ENCODE measurements at places on chromosomes 7 and 10.

DNA sequence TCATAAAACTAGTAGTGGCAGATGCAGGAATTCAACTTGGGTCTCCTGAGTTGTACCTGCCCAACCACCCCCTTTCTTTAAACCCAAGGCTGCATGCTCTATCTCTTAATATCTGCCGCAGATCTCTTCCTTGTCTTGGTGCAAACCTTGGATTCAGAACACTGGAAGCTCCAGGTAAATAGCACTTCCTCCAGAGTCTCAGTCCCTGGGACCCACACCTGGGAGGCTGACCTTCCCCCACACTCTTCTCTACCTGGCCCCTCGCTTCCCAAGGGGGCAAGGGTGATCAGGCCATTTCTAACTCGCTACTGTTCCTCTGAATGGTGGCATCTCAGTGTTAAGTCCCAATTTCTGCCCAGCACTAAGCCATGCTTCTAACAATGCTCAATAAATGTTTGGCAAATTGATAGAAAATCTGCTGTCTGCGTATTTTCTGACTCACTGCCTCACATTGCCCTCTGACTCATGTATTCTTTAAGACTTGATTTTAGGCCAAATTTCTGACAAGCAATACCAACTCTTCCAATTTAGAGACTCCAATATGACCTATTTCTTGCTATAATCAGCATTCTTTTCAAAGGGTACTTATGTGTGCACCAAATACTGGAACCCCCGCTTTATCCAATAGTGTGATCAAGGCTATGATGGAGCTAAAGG lies 68.0 kb upstream of the PPP1R3C start:
- DNase-seq: no peak

DNA sequence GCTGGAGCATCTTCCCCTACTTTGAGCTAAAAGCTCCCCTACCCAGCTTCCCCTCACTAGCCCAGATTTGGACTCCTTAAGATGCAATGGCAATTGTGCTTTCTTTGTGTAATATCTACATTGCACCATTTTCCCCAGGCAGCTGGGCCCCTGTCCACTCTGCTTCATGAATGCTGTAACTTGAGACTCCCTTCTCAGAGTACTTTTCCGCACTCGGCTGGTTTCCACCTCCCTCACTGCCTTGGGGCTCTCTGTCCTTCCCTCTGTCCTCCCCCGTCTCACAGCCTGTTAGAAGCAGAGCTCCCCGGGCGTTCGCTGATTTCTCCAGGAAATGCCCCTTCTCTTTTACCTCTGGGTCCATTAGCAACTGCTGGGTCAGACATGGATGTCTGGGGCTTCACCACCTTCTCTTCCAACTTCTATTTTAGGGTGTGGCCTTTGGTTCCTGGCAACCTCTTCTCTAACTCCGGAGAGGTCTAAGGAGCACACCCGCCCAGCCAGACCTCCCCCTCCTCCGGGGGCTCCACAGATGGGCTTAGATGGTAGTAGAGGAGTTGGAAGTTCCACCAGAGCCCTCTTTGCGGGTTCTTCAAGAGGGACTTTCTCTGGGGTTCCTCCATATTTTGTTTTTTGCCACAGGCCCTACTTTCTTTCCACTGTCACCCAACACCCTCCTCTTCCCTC lies 2.9 kb upstream of the TMEM72 start:
- DNase-seq: no peak

- DNase-seq: peak; percentile 52
Observed at GRCh38 chr7:2632733-2633537, 1.1 kb downstream of the TTYH3 start.

GRCh38 chr7:15166620-15167019 lies 264.1 kb upstream of the DGKB start:
- no peak for DNase-seq

DNA sequence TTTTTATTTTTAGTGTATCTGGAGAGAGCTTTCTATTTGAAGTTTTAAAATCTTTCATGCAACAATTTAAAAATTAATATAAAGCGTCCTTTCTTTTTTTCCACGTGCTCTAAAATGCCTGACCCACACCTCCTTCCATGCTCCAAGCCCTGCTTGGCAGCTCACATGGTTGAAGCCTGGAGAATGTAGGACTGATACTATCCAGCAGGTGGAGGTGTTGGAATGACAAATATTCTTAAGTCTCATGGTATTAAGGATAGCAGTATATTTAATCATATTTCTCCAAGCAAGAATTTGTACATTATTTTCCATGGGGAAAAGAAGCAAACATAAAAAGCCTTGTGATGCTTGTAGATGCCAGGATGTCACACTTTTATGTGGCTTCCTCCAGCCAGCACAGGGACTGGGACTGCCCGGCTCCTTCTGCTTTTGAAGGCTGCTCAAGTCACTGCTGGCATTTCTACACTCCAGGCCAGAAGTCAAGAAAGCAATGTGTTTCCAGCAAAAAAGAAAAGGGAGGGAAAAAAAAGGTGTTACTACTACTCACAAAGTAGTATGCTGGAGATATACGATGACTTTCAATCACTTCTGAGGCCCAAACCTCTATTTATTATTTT lies 49.7 kb downstream of the BZW2 start:
- peak; percentile 85 for DNase-seq

- peak; percentile 66 for DNase-seq
Observed at GRCh38 chr7:74023092-74023536, 4.9 kb upstream of the ELN start.

DNA sequence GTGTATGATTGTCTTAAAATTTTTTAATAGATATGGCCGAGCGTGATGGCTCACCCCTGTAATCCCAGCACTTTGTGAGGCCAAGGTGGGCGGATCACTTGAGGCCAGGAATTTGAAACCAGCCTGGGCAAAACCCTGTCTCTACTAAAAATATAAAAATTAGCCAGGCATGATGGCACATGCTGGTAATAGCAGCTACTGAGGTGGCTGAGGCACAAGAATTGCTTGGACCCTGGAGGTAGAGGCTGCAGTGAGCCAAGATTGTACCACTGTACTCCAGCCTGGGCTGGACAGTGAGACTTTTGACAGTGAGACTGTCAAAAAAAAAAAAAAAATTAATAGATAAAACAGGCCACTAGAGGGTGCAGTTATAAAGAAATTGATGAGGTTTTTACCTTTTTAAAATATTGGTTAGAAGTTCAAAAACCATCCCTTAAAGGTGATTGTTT lies 20.5 kb downstream of the NOM1 start:
- no peak for DNase-seq

DNA sequence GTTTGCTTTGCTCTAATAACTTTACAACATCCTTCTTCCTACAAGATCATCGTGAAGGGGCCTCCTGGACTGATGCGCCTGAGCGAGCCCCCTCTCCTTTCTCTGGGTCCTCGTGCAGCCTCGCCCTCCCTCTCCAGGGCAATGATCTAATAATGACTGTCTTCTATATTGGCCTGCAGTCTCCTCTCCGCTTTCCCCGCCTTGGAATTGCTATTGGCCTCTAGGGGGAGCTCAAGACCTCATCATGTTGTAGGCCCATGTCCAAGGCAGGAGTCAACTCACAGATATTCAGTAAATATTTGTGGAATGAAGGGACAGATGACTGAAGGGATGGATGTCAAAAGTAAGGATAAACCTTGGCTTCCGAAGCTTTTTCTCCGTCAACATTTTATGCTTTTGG lies 1180.3 kb downstream of the TYW1 start:
- peak; percentile 74 for DNase-seq

Data from trophoblast cell (in vitro differentiated cells and primary cell).